ENCODE measurements at places on chromosomes 7 and 10.

DNA sequence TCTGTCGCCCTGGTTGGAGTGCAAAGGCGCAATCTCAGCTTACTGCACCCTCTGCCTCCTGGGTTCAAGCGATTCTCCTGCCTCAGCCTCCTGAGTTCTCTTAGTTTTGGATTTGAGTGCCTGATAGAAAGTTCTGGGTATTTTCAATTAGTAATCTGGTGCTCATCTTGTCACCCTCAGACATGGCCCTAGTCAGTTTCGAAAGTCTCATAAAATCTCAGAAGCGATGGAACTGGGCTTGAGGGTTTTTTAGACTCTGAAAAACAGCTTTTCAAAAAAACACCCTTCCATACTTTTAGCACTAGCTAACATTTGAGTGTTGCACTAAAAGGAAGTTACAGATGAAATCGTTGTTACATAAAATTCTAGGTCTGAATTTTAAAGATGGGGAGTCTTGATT, 9.4 kb upstream of the PIP4K2A start:
- DNase-seq, result no peak

DNA sequence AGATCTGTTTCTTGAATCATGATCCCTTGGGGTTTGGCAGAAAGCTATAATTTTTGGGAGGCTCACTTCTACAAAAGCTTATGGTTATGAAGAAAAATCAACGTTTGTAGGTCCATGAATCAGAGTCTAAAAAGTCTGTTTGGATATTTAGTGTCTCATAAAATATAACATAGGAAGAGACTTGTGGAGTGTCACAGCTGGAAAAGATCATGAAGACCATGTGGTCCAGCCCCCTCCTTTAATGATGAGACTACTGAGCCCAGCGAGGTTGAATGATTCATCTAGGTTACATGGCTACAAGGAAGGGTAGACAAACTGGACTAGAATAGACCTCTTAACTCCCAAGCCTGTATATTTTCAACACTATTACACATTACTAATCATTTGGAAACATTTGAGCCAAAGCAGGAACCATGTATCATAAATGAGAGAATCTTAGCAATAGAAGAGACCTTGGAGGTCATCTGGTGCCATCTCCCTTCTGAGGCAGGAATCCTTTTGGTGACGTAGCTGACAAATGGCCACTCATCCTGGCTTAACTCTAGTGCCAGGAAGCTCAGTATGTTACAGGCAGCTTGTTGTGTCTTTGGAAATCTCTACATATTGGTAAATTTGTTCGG, 152.5 kb downstream of the CREB5 start:
- no peak for DNase-seq

DNA sequence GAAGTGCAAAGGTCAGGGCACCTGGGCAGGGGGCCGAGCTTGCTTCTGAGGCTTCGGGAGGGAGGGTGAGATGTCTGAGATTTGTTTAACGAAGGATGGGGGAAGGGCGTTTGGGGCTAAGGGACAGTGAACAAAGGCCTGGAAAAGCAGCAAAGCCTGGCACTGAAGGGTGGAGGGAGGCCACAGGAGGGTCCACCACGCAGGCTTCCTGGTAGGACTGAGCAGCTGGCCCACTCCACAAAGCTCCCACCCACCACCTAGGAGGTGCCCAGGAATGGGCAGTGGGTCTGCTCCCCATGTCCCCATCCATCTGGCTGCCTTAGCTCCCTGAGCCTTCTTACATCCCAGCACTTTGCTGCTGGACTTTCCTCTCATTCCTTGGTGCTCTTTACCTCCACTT, 39.4 kb upstream of the CXCL12 start:
- DNase-seq, result no peak

GRCh38 chr10:17178006-17178405, 23.5 kb downstream of the TRDMT1 start:
- DNase-seq, result no peak

DNA sequence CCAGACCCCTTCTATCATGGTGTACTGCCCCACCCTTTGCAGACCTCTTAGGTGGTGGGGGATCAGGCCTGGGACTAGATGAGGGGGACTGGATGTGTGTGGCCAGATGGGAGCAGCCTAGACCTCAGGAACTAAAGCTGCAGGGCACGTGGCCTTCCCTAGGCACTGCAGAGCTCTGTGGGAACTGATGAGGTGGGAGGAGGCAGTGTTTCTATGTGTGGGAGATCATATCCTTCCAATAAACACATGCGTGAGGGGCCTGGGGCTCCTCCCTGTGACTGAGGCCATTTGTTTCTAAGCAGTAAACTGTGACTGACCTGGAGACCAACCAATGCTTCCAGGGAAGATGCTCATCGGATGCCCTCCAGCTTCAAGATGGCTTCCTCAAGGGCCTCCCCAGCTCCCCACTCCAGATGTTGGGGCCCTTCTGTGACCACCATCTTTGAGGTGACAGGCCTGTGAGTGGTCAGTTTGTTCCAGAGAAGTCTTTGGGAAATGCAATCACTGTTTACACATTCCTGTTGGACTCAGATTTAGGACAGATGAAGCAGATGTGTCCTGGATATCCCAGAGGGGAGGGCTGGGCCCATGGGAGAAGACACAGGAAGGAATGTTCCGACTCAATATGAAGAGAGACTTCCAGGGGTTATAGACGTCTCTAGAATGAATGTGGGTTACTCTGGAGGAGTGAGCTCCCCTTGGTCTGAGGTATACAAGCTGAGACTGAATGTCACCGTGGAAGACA, 23.6 kb upstream of the ZCCHC24 start:
- no peak for DNase-seq

DNA sequence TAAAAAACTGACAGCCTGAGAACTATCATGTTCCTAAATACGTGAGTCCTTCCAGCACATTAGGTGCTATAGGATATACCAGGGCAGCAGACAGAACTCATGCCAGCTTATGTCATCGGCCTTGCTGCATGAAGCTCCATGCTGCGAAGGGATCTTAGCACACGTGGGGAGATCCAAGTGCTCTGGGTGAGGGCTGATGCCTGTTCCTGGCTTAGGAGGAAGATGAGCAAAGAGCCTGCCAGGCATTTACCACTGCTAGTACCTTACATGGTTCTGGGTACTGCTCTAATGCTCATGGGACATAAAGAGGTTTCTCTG, 43.2 kb downstream of the SVIL start:
- no peak for DNase-seq

GRCh38 chr7:158161194-158161593, 426.4 kb downstream of the PTPRN2 start:
- DNase-seq, result no peak

GRCh38 chr7:116153050-116153449, 57.3 kb upstream of the TES start:
- DNase-seq, result no peak

DNA sequence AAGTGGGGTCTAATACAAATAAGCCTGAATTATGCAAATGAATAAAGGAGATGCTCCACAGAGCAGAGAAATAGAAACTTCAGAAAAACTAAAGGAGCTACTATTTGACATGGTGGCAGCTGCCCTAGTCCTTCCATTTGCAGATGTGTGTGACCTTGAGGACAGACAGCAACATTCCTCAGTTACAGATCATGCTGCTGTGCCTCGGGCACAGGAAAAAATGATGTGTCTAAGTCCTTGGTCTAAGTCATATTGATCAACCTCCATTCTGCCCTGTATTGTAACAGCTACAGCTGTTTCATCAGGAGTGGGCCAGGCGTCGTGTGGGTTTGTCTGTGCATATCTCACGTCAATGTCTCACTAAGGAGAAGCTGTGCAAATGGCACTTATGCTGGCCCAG, 710.4 kb downstream of the TNS3 start:
- DNase-seq, result no peak

GRCh38 chr7:41328544-41328943, 374.3 kb downstream of the INHBA start:
- no peak for DNase-seq

DNA sequence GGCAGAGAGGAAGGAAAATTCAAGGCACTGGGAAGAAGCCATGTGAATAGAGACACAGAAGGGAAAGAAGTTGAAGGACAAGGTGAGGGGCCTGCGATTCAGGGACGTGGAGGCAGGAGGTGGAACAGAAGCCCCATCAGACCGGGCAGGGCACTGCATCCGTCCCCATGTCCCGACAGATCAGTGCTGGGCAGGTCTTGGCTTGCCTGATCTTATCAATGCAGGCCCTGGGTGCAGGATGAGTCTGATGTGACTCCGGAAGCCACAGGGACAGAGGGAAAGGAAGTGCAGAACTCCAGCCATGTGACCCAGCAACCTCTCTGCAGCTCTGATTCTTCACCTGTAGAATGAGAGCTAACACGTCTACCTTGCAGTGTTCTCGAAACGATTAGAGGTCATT, 136.2 kb upstream of the CTBP2 start:
- no peak for DNase-seq

DNA sequence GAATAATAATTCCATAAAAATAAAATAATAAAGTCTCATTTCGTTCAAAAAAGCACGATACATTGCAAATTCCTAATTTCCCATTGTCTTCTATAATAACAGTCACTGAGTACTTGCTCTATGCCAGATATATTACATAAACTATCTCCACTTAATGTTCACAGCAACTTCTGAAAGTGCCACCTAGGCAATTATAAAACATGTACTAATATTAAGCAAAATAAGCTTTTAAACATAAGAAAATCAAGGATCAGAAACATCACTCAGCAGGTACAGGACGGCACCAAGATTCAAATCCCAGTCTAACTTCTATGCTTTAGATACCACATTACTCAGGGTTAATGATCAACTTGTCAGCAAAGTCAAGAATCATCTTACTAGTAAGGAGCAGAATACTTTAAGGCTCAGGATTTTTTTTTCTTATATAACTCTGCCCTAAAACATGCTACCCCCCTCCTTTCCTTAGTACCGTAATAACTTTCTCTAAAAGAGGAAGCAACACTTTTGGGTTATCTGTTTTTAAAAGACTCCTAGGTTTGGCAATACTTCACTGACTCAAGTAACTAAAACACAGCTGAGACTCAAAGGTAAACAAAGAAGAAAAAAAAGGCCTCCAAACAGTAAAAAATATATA, 51.3 kb downstream of the USP6NL start:
- no peak for DNase-seq

GRCh38 chr10:131663351-131663750, 237.5 kb upstream of the PPP2R2D start:
- no peak for DNase-seq

DNA sequence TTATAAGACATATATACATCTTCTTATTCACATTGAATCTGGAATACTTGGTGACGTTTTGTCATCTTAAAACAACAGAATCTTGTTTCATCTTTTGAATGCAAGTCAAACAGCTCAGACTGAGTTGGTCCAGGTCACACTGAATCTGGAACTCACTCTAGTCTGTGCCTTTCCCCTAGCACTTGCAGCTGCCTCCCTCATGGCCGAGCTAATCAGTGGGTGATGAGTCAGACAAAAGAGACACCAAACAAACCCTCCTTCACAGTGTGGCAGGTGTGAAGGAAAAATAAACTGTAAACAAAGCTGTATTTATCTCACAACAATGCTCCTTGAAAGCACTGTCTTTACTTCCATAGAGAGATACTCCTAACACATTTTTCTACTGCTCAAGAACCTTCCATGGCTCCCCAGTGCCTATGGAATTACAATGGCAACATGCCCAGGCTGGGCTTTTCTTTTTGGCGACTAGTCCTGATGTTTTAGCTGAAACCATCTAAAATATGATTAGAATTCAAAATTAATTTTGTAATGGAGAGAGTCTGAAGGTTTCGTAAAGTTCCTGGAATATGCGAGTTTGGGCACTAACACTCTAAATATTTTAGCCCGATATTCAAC, 140.0 kb downstream of the ZNF365 start:
- no peak for DNase-seq

DNA sequence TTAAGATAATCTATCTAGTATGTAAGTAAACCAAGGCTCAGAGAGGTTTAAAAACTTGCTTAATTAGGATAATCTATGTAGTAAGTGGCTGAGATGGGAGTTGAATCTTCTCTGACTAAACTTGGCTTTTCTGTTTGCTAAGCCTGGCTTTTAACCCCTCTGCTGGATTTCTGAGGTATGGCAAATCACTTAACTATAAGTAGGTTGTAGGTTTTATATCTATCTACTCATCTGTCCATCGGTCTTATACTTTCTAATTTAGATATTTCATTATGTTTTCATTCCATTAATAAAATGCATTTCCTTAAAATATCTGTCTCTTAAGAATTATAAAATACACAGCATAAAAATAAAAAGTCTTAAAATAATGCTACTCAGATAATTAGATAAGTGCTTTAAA, 59.4 kb downstream of the ST7 start:
- peak; percentile 11 for DNase-seq

DNA sequence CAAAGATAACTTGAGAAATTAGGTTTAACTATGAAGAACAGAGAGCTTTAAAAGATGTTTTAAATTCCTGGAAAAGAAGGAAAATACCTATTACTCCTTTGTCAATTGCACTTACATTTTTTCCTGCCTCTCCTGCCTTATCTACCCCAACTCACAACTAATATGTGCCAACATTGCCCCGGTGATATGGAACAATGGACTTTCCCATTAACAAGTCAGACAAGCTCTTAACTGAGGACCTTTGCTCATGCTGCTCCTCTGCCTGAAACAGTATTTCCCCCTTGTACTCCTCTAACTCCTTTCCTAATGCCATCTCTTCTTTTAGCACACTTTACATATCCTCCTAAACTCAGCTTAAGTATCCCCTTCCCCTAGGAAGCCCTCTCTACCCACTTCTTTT, 4.8 kb upstream of the ACTA2 start:
- no peak for DNase-seq

DNA sequence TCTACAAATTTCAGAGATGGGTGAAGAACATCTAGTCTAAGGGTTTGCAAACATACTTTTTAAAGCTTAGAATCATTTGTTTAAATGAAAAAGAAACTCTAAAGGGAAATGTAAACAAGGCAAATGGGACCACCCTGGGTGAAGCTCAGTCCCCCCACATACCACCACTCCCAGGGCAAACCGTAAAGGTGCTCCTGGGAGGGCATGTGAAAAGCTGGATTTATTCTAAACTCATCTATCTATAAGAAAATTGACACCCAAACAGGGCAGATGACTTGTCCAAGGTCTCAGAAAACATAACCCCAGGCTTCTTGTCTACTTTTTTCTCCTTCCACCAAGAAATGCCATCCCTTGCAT, 223.3 kb upstream of the PRKCQ start:
- no peak for DNase-seq
